ENCODE measurements at places on chromosomes 5 and 9.

DNA sequence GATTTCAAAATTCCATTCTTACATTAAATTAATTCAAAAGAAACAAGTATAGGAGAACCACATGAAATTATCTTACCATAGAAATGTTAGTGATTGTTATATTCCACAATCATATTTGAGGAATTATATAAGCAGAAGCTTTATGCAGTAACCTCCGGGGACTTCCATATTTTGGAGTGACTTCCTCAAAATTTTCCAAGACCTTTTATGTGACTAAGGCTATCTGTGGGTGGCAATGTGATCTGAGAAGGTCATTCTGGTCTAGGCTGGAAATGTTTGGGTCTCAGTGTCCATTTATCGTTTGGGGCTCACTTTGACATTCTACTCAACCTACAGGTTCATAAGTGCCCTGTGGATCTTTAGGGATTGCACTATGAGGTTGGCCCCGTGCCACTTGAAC lies 776.6 kb downstream of the CDH12 start:
- no peak for DNase-seq

- DNase-seq = peak; percentile 3
These were observed 61.8 kb downstream of the SPATA31C2 start for GRCh38 chr9:88076286-88077070.

GRCh38 chr5:149411738-149412519 lies 32.8 kb upstream of the IL17B start:
- no peak for DNase-seq

DNA sequence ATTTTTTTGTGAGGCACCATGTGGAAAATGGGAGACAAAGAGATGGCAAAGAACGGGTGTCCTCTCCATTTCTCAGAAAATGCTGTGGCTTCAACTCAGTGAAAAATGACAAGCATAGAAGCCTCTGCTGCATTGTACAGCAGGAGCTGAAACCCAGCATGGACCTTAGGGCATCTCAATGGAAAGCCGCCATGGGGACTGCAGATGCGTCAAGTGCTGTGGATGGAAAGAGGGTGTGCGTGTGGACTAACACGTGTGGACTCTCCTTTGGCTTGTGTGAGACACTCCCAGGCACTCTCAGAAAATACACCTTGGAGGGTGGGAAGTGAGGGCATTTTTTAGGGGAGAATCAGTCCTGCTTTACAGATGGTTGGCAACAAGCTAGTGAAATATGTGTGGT lies 2.2 kb upstream of the GLRX start:
- no peak for DNase-seq

- DNase-seq = no peak
These were observed 19.2 kb downstream of the TEX53 start for GRCh38 chr9:114638404-114638803.

GRCh38 chr5:133485468-133485867 lies 126.9 kb downstream of the FSTL4 start:
- DNase-seq = no peak

- DNase-seq = no peak
These were observed 245.1 kb downstream of the MAST4 start for GRCh38 chr5:66841264-66841663.

DNA sequence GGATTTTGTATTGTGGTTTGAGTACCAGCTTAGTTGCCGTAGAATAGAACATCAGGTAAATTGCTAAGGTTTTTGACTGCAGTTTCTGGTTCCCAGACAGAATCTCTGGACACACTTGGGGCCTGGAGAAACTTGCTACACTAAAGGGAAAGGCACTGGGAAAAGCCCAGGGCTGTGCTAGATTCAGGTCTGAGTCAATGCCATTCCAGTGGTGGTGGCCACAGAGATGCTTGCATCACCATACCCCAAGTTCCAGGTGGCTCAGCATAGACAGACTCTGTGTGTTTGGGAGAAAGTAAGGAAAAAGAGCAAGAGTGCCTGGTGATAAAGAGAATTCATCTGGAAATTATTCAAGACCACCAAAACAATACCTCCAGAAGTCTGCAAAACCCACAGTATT lies 120.6 kb downstream of the HMHB1 start:
- DNase-seq = no peak

DNA sequence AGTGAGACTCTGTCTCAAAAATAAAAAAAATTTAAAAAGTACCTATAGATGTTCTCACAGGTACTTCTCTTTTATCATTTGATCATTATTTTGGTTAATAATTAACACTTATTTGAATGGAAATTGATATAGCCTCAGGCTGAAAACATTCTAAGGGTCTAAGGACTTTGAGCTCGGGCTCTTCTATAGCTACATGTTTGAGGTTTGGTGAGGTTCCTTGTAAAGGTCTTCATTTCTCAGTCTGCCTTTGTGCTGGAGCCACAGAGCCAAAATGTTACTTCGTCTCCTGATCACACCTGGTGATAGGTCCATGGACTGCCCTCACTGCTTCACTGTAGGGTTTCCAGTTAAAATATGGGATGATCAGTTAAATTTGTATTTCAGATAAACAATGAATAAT lies 22.6 kb downstream of the ARHGEF37 start:
- DNase-seq = no peak
